ENCODE measurements at places on chromosomes 1 and 21.

DNA sequence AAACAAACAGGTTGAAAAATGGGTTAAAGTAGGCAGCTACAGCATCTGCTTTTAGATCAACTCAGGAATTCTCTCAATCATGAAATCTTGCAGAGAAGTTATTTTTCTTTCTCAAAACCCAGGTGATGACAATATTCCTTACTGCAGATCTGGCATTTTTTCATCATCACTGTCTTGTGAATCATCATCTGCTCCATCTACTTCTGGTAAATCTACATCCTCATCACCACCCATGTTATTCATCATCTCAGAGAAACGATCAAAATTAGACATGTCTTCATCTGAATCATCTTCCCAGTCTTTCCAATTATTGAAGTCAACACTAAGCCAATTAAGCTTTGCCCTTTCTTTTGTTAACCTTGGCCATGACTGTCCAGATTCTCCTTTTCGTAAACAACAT, 21.8 kb downstream of the GBP2 start:
- DNase-seq = peak; percentile 46

DNA sequence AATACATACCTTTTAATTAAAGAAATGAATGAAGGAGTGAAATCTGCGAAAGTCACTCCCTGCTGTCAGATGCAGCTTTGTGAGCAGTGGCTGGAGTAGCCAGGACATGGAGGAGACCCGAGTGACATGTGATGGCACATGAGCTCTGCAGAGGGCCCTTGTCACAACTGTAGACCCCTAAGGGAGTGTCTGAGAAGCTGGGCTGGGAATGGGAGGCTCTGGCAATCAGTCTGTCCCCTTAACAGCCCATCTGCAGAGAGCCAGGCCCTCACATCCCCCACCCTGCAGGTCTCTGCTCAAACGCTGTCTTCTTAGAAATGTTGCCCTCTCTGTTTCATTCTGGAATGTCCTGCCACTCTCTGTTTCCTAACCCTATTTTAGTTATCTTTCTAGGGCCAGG, 124.3 kb downstream of the HMGB4 start:
- no peak for DNase-seq

DNA sequence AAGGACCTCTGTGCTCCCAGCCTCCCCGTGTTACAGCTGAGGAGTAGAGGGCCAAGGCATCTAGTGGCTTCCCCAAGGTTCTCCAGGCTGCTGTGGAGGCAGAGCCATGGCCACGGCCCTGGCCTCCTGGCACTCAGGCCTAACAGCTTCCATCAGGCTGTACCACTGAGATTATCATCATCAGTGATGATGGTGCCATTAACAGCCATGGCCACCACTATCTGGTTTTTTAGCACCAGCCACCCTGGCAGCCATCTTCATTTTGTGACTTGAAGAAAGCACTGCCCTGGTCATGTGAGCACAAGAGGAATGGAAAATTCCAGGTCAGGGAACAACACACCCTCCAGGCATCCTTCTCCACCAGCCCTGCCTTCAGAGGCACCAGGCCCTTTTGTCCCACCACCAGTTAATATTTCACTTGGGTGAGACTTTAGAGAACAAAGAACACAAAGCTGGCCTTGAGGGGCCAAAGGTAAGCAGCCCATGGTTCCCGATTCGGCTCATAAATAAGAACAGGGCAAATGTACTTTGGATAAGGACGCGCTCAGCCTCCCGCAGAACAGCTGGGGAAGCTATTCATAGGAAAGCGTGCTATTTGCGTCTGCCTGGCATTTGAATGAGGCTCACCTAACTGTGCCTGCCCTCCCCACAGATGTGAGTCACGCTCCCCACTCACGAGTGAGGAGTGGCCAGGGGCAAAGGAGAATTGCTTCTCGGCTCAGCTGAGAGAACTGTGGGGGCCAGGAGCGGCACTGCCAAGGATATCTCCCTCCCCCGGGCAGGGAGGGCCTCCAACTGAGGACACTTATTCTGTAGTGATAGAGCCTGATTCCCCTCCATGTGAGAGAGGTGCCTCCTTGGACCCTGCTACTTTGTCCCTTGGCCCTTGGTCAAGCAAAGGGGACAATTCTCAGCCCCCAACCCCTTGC, 95.6 kb downstream of the CD58 start:
- DNase-seq = no peak

DNA sequence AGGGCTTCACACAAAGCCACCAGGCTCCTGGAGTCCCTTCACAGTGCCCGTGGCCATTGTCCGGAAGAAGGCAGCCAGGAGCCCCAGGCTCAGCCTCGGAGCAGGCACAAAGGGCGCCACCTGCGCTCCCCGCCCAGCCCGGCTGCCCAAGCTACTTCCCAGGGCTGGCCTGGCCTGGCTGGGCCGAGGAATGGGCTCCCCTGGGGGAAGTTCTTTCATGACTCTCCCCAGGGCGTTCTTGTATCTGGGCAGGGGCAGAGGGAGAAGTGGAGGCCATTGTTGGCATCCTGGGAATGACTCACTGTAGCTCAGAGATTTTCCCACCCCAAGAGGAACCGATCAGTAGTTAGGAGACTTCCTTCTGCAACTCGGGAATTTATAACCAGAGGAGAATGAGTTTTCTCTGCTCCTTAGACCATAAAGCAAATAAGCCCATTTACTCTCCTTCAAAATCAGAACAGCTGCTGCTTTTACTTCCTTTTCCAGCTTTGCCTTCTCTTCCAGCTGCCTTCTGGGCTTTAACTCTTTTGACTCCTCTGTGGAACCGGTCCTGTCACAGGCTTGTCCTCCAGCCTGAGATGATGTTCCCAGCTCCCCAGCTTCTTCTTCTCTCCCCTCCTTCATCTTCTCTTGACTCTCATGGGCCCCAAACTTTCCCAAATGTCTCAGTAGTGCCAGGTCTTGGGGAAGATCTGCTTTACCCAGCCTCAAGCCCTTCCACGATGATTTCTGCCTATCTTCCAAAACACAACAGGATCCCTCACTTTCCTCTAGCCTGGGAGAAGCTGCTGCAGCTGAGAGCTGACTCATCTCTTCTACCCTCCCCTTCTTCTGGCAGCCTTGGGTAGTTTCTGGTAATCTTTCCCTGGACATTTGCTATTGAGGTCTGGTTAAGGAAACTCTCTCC, 118.7 kb upstream of the CD34 start:
- DNase-seq = no peak

GRCh38 chr1:18651713-18652112, 21.1 kb downstream of the PAX7 start:
- DNase-seq = no peak

DNA sequence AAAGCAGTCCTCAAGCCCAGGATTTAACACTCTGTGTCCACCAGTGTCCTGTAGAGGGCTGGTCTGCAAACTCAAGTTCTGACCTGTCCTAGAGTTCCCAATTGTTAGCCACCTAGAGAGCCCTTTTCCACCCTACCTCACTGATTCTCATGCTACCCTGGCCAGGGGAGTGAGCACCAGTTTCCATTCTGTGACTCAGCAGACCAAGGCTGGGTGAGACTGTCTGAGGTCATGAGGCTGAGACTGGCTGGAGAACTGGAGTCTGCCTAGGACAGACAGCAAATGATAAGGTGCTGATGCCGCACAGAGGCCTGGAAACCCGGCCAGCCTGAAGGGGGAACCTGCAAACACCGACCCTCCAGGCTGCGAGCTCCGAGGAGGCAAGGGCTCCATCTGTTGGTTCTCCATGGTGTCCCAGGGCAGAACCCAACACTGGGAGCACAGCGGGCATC, 13.7 kb downstream of the GLIS1 start:
- no peak for DNase-seq

GRCh38 chr1:192986110-192986747, 72.9 kb downstream of the UCHL5 start:
- no peak for DNase-seq

DNA sequence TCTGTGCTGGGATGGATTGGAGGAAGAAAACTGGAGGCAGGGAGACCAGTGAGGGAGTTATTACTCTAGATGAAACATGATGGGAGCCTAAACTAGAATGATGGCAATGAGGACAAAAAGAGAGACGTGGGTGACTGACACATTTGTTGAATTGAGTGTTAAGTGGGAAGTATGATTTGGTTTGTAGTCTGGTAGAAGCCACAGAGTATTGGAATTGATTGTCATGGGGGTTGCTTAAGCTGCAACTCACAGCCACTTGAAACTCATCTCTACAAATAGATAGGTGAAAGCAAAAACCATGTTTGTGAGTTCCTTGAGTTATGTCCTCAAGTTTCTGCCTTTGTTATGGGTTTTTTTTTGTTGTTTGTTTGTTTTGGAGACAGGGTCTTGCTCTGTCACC, 28.4 kb downstream of the FABP3 start:
- no peak for DNase-seq

DNA sequence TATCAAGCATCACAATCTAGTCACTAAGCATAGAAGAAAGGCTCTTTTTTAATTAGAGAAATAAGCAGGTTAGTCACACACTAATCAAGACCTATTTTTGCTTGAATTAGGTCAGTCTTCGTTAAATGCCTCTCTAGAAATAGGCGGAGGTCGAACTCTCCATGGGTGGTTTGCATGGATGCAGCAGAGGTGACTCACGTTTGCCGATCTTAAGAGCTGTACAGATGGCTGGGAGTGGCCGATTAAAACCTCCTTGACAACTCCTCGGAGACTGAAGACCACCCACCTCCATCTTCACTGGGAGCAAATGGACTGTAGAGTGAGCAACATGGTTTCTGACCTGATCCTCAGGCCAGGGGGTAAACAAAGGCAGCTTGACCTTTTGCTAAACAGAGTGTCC, 249.3 kb downstream of the ZNF648 start:
- no peak for DNase-seq

DNA sequence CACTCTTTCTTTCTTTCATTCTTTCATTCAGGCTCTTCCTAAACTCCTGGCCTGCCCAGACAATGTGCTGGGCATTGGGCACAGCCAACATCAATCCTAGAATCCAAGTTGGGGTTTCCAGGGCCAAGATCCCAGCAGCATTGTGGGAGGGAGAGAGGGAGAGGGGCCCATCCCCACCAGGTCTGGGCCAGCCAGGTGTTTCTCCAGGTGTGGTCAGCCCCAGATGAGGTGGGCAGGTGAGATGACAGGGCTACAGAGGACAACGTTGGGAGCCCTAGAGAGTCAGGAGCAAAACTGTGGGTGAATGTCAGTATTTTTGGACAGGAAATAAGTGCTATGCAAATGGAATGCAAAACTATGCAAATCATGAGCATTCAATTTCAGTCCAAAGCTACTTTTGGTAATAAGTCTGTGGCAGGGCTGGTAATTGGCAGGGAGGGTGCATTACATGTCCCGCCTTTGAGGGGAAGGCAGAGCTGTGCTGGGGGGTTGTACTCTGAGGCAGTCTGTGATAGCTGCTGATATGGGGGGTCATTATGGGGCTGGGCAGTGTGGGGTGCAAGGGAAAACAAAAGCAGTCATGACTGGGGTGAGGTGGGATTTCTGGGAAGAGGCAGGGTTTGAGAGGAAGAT, 139.9 kb upstream of the IGSF21 start:
- no peak for DNase-seq

DNA sequence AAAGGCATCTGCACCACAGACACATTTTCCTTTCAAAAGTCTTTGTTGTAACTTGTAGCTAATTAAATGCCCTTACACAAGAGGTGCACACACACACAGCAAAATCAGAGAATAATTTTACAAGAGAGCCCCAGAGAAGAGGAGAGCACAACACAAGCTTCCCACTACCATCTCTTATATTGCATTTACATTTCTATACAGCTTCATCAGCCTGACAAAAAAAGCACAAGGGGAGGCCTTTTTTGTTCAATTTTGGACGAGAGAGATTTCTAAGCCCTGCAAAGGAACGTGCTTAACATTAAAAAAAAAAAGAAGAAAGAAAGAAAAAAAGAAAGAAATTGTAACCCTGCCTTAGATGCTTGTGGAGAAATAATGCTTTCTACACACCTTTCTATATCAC, 17.1 kb upstream of the ESRRG start:
- DNase-seq = no peak

Measured in HS-5 (cell line).